Skeletal muscle cell (primary cell): ENCODE measurements at places on chromosomes 11 and 22.
A peak's percentile ranks its signal among the peaks of the same experiment; 100 is the strongest.

- no peak for DNase-seq
These were observed 330.0 kb downstream of the DDX10 start for GRCh38 chr11:108994887-108995286.

- DNase-seq: no peak
These were observed 12.7 kb downstream of the IGHMBP2 start for GRCh38 chr11:68916439-68916838.

DNA sequence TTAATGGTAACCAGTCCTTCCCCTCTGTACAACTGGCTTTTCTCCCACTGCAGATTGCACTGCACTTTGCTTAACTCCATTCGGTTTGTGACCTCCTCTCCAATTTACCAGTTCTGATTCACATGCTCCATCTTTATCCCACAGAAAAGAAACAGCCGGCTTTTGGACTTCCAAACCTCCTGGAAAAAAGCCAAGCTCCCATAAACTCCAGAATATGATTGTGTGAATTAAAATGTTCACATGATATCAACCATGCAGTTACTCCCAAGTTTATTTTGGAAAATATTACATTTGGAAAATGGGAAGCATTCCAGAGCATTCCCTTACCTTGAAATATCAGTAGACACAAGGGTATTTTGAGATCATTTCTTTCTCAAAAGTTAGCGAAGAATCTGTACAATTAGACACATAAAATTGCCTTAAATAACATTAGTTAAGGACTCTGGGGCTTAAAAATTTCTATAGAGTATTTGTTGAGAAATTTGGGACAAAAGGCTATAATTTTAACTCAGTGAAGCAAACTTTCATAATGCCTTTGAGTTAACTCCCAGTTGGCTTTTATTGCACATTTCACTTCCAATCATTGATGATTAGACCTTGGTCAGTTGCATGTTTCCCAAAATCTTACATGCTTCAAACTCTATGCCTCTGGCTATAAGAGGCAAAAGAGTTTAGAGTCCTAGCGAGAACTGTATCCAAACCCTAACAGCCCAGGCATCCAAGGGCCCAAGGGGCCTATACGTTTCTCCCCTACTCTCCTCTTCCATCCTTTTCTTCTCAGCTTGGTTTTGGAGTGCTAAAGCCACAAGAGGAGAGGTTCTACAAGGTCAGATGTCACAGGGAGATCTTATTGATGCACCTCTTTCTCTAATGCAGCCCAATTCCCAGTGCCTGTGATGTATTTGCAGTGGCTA is 23.6 kb upstream of the TMEM135 start:
- DNase-seq: no peak

GRCh38 chr22:22993184-22993583 is 77.1 kb upstream of the GNAZ start:
- no peak for DNase-seq

DNA sequence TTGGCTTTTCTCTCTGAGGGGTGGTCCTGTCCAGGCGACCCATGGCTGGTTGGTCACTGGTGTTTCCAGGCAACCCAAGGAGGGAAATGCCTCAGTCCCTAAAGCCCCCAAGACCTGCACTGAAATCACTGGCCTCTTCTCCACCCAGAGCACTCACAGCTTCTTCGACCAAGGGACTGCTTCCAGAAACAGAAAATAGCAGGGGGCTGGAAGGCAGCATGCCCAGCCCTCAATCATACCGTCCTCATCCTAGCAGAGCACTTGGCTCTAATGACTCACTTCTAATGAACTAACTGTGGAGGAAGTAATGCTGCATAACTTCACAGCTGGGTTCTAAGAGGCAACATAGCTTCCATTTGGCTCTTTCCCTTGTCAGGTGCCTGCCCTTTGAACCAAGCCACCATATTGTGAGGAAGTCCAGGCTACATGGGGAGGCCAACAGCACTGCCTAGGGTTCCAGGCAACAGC is 27.6 kb downstream of the DKK3 start:
- no peak for DNase-seq

DNA sequence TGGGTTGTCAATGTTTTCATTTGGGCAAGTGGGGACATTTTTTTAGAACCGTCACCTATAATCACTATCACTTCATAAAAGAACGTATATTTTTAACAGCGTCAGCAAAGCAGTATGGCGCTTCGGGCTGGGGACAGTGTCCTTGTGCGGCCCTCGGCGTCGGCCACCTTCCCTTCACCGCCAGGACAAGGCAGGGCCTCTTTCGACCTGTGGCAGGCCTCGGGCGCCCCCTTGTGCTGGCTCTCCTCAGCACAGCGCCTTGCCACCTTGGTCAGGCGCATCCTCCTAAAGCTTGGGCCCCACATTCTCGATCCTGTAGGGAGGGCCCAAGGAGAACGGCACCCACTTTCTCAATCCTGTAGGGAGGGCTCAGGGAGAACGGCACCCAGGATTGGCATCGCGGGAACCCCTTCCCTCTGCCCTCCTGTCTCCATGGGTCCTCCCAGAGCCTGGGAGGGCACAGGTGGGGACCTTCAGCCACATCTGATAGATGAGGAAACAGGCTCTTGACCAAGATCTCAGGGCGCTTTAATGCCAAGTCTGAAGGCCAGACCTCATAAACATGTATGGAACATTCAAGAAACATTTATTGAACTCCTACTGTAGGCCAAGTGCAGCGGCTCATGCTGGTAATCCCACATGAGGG is 11.5 kb upstream of the FADD start:
- DNase-seq: no peak

- DNase-seq: no peak
These were observed 15.9 kb upstream of the APOBEC3A start for GRCh38 chr22:38941488-38941987.

DNA sequence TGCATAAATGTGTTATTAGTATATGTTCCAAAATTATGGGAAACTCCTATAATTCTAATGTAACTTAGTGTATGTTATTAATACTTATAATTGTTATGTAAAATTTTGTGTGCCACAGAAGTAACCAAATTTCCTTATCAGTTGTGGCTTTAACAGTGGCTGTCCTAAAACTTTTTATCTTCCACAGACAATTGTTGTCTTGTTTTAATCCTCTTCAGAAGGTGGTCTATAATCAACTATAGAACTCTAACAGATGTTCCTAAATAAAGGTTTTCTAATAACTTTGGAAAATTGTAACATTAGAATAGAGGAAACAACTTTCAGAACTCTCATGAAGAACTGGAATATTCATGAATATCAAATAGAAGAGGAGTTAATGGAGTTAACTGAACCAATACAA is 44.4 kb upstream of the DBX1 start:
- DNase-seq: no peak

DNA sequence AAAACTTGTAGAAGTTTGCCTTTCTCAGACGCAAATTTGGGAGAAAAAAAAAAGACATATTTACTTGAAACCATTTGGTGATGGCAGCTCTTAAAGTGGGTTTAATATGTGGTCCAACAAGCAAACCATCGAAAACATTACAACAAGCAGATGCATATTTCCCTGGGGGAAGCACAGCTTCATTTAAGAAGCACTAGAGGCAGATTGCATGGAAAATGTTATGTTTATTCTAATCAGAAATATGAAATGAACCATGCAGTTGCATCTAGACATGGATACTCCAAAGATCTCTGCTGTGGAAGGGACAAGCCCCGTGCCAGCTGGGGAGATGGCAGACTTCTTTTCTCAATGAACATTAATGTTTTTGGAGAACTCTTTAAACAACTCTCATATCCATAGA is 57.4 kb upstream of the PARVA start:
- DNase-seq: no peak

DNA sequence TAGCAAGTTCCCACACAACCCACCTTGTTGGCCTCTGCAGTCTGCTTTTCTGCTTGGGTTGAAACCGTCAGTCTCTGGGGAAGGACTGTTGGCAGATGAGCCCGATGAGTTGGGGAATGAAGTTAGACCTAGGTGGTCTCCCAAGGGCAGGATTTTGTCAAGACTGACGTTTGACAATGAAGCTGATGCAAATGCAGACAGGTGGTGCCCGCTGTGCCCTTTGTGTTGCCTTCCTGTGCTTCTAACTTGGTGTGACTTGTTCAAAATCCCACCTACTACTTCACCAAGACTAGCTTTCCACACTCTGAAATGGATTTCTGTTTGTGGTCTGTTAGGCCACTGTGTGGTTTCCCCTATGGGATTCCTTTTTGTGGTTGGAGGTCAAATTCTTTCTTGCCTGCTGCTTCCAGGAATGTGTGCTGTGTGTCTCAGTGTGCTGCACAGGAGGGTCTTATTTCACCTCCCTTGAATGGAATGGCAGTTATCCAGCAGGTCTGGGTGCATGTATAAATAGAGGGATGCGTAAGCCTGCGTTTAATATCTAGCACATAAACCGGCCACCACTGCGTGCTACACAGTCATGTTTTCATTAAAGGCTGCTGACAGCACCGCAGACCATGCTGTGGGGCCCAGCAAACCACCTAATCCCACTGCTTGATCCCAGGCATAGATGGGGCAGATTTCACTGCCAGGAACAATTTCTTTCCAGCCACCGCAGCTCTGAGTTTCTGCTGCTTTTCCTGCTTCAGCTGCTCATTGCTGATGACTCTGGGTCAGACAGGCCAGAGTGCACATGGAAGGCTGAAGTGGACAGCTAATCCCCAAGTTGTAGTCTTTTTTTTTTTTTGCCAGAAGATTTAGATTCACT is 44.8 kb downstream of the ADAMTS8 start:
- peak; percentile 98 for DNase-seq

DNA sequence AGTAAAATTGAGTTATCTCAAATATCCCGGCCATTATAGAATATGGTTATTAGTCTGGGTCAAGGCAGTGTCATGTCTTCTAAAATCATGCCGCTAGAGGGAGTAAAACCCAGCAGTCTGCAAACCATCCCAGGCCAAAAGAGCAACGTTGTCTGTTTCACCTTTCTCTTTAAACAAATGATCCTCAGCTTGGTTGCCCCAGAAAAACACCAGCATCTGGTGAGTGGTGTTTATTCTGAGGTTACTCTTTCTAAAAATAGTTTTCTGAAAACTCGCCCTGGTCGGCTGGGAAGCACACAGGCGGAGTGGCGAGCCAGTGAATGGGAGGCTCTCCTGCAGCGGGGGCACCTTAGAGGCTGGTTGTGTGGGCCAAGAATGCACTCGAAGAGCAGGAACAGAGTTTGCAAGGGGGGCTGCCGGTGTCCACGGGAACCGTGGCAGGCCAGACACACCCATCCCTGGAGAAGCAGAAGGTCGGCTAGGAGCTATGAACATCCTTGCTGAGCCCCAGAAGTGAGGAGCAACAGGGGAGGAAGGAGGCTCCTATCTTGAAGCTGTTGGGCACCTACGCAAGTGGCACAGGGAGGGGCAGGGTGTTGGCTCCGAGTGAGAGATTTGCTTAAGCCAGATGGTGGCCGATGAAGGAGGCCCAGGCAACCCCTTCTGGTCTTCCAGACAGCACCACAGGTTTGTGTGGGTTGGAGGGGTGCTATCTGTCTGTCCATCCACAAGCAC is 297.1 kb downstream of the ETS1 start:
- DNase-seq: peak; percentile 67

GRCh38 chr11:119964136-119965025 is 173.5 kb downstream of the TRIM29 start:
- DNase-seq: no peak

DNA sequence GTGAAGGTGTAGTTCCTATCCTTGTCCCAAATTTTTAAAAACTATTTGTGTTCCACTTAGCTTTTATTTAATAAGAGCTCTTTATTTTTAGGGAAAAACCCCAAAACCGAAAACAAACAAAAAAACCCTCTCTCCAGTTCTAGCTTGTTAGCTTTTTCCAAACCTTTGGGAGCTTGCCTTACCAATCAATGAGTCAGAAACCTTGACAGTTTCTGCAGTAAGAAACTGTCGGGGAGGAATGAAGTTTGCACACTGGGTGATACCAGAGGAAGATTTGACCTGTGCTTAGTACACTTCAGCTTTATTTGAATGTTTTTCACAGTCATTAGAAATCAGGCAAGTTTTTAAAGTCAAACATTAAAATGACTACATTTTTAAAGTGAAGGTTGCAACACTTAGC is 105.0 kb downstream of the FAT3 start:
- no peak for DNase-seq

DNA sequence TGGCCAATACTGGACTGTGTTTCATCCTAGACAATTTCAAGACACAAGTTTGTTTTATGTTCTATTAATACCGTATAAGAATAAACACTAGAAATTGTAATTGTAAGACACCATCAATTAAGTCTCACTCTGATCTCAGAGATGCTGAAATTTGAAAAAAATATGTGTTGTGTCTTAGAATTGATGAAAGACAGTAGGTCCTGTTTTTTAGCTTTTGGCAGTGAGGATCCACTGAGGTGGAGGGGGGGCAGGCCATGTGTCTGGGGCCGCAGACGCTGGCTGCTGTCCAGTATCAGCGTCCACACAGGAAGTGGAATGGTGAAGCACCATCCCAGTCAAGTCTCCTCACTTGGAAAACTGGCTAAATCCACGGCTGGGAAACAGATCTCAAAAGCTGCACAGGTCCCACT is 22.5 kb upstream of the ALG8 start:
- no peak for DNase-seq

- no peak for DNase-seq
These were observed 6.9 kb downstream of the TRIM6 start for GRCh38 chr11:5603326-5603725.

DNA sequence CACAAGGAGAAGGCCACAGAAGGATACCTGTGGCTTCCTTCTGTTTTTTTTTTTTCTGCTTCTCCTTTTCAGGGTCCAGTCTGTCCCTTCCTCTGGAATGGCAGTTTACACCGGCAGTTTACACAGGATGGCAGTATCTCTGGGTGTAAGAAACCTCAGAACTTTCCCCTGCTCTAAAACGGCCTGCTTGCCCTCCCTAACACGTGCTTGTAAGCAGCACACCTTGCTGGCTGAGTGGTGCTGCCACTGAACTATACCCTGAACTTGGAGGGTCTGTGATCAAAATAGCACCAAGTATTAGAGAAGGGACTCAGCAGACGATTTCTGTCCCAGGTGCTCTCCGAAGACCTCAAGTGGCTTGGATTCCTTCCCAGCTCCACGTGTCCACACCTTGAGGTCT is 904 bp upstream of the OPCML start:
- no peak for DNase-seq

GRCh38 chr22:41482319-41482935 is 13.5 kb downstream of the ACO2 start:
- no peak for DNase-seq

- no peak for DNase-seq
These were observed 562.3 kb downstream of the NTM start for GRCh38 chr11:131932584-131933325.

DNA sequence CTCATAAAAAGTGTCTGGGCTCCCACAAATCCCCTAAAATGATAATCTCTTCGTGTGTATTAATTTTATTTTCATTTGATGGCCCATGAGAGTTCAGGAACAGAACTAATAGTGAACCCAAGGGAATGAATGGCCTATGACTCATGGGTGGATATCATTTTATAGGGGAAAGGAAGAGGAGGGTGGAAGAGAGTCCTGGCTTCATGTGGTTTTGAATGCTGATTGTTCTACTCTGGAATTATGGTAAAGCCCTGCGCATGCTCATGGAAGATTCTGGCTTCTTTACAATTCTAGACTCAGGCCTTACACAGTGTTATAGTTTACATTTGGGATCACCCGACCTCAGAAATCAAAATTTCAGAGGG is 35.2 kb downstream of the MAML2 start:
- peak; percentile 81 for DNase-seq

GRCh38 chr11:38718659-38719058 is 2120.6 kb upstream of the RAG2 start:
- DNase-seq: no peak
